ENCODE measurements at places on chromosomes 11 and 22.
A peak's percentile ranks its signal among the peaks of the same experiment; 100 is the strongest.

DNA sequence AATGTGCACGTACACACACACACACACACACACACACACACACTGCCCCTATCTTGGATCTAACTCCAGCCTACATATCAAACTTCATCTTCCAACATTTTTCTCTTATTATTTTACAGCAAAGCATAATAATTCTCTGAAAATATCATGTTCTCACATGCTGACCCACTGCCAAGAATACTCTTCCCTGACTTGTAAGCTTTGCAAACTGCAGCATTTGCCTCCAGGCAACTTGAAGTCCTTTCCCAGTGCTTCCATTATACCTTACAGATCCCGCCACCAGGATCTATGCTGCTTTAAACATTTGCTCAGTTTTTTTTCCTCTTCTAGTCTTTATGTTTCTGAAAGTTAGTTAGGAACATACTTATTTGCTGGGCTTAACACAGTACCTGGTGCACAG, 483.3 kb upstream of the ARHGAP42 start:
- DNase-seq, result no peak

DNA sequence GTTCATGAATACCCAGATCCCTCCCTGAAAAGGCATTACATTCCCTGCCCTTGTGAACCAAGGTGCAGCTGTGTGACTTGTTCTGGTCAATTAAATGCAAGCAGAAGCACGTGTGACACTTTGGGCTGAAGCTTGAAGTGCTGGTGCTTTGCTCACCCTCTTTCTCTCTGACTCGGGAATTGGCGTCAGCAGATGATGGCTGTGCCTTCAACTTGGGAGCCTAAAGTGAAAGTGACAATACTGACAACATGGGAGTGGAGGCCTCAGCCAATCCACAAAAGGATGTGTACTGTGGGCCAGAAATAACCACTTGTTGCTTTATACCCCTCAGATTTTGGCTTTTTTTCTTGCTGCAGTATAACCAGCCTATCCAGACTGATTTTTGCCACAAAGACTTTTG, 148.3 kb upstream of the THY1 start:
- no peak for DNase-seq

DNA sequence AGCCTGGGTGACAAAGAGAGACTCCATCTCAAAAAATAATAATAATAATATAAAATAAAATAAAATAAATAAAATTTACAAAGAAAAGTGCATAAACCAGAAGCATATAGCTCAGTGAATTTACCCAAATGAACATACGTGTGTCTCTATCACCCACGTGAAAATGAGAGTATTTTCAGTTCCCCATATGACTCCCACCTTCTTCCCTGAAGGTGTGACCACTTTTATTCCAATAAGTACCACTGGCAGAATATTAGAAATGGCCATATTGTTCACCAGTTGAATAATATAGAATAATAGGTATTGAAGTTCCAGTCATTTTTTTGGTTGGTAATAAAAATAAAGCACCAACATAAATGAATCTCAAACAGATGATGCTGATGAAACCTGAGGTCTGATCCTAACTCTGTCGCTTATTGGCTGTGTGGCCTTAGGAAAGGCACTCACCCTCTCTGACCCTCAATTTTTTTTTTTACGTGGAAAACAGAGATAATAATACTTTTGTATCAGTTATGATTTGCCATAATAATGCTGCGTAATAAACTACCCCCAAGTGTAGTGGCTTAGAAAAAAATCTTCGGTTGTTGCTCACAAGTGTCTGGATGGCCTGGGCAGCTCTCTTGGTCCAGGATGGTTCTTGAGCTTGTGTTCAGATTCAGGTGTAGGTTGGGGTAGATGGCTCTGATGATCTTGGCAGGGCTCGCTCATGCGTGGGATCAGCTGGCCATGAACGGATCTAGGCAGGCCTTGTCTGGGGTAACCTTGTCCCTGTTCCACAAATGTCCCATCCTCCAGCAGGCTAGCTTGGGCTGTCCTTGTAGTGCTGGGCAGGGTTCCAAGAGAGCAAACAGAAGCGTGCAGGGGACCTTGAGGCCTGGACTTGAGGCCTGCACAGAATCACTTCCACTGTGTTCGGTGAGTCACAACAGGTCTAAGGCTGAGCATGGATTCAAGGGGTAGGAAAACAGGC, 88.1 kb downstream of the MYO18B start:
- DNase-seq, result no peak

GRCh38 chr11:35347921-35348331, 71.4 kb downstream of the SLC1A2 start:
- DNase-seq, result no peak

DNA sequence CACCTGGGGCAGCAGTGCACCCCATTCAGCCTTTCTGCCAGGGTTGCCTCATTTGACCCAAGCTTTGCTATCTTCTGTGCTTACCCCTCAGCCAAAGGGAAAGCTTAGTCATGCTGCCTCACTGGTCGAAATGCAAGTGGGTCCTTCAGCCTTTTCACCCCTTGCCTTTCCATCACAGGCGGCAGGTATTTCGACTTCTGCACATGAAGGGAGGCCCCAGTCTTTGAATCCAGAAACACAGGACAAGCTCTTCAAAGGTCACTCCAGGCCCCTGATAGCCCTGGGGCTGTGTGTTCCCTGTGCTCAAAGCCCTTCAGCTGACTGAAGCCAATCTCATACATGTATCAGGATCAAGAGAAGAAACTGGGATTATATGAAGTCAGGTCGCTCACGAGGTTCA, 129.7 kb downstream of the SNX19 start:
- no peak for DNase-seq

DNA sequence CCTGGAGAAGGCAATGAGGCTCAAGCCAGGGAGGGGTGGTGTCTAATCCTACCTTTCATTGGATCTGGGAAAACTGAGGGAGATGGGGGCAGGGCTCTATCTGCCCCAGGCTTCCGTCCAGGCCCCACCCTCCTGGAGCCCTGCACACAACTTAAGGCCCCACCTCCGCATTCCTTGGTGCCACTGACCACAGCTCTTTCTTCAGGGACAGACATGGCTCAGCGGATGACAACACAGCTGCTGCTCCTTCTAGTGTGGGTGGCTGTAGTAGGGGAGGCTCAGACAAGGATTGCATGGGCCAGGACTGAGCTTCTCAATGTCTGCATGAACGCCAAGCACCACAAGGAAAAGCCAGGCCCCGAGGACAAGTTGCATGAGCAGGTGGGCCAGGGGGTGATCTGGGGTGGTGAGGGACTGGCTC, at the start of gene FOLR1:
FOLR1 (plus strand) TSS at position 180 of the 421 bp plus-strand sequence; CDS start at position 214, 34 bp downstream.
- no peak for DNase-seq

- peak; percentile 76 for DNase-seq
Measured at GRCh38 chr22:46542011-46542985, 4.9 kb upstream of the CELSR1 start.

DNA sequence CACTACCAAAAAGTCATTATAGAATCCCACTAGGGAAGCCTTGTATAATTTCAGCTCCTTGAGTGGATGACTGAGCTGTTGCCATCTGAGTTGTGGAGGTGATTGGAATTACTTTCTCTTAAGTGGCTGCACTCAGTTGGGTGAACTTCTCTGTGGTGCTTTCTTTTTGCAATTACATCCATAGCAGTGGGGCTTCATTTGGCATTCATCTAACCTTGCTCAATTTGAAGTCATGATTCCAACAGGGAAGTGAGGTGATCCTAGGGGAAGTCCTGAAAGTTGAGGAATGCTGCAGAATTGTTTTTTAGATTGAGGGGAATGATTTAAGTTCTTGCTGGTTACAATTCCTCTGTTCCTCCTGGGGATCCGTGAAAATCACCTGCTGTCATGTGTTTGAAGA, 39.6 kb downstream of the ARHGAP42 start:
- no peak for DNase-seq

DNA sequence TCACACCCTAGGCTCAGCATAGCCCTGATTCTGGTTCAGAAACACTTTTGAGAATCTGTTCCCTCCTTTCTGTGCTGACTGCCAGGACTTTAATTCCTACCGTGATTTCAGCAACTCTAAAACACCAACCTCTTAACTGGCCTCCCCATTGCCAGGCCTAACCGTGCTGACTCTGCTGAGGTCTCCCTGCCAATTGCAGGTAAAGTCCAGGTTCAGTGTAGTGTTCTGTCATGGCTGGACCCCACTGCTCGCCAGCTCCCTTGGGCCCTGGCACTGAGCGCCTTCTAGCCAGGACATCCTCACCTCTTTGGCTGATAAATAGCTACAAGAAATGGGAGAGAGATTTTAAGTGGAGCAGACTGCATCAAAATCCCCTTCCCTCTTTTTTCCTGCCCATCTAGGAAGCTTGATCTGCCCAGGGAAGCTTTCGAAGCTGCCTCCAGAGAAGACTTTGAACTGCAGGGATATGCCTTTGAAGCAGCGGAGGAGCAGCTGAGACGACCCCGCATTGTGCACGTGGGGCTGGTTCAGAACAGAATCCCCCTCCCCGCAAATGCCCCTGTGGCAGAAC, 4.7 kb downstream of the UPB1 start:
- DNase-seq, result no peak

- peak; percentile 13 for DNase-seq
Measured at GRCh38 chr11:72069787-72070251, 10.5 kb downstream of the NUMA1 start.

DNA sequence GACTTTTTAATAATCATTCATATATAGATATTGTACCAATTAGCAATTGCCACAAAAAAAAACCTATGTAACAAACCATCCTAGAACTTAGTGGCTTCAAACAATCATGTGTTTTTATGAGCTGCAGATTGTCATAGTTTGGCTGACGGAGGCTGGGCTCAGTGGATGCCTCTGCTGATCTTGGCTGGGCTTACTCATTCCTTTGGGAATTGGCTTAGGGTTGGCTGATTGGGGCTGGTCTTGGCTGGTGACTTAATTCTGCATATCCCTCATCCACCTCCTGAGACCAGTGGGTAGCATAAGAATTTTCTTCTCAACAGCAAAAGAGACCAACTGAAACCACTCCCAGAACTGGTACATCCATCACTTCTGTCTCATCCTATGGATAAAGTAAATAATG, 57.9 kb upstream of the PHF21B start:
- DNase-seq, result no peak

- no peak for DNase-seq
Measured at GRCh38 chr11:78380615-78381051, 37.0 kb downstream of the GAB2 start.

DNA sequence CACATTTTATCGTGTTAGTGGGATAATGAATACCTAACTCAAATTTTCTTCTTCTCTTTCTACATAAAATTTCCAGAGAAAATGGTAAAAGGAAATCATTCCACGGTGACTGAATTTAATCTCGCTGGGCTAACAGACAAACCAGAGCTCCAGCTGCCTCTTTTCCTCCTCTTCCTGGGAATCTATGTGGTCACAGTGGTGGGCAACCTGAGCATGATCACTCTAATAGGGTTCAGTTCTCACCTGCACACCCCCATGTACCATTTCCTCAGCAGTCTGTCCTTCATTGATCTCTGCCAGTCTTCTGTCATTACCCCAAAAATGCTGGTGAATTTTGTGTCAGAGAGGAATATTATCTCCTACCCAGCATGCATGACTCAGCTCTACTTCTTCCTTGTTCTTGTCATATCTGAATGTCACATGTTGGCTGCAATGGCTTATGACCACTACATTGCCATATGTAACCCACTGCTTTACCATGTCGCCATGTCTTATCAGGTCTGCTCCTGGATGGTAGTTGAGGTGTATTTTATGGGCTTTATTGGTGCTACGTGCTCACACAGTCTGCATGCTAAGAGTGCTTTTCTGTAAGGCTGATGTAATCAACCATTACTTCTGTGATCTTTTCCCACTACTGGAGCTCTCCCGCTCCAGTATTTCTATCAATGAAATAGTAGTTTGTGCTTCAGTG, 24.1 kb downstream of the OR10D3 start:
- no peak for DNase-seq

DNA sequence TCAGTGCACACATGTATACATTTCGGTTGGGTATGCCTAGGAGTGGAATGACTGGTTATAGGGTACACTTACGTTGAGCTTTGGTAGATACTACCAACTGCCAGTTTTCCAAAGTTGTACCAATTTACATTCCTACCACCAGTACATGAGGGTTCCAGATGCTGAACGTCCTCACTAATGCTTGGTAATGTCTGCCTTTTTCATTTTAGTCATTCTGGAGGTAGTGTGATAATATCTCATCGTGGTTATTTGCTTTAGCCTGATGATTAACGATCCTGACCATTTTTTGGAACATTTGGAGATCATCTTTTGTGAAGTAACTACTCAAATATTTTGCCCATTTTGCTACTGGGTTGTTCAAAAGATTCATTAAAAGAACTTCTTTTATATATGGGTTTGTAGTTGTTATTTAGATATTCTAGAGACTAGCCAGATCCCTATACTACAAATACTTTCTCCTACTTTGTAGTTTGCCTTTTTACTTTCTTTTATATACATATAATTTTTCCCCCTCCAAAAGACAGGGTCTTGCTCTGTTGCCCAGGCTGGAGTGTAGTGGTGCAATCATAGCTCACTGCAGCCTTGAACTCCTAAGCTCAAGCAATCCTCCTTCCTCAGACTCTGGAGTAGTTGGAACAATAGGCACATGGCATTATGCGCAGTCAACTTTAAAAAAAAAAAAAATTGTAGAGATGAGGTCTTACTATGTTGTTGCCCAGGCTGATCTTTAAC, 62.1 kb downstream of the RBFOX2 start:
- DNase-seq, result no peak

GRCh38 chr11:46240371-46240770, 37.1 kb upstream of the CREB3L1 start:
- no peak for DNase-seq

DNA sequence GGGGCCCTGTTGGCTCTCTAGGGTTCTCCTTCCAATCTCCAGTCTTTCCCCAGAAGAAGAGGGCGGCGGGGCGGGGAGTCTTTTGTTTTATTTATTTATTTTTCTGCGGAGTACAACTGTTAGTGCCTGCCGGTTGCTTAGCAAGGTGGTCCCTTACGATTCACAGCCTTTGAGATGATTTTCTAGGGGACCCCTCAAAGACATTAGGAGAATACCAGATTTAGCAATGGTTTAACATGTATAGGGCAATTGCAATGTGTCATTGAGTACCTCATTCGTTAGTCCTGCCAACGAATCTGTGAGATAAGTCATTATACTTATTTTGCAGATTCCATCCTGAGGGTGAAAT, 307 bp upstream of the MRPL16 start:
- no peak for DNase-seq

DNA sequence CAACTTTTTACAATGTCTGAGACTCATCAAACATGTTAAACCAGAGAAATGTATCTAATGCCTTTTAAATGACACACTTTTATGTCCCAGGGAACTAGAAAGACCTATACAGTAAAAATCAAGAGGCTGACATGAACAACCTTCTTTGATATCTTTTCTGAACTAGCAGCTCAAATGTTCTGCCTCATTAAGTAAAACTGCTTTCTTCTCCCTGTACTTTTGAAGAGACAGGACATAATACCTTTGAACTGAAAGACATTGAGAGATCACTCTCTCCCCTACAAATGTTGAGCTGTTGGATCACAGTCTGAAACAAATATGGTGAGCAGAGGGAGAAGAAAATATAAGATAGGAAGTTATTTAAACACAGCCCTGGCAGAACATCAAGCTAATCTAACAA, 123.0 kb downstream of the FAM181B start:
- no peak for DNase-seq

- no peak for DNase-seq
Measured at GRCh38 chr11:95917193-95918036, 6.5 kb downstream of the MTMR2 start.

- DNase-seq, result no peak
Measured at GRCh38 chr11:86129740-86130540, 61.1 kb upstream of the PICALM start.

GRCh38 chr11:5719703-5720495, 16.3 kb upstream of the OR56B1 start:
- no peak for DNase-seq

Measured in CD4-positive, alpha-beta T cell treated with Interleukin-21 for 1 hour (primary cell).